ENCODE measurements at places on chromosomes 13 and 19. TPM values are rescaled to one million over a fixed set of nuclear protein-coding genes. Genes with fewer than 3 reads are reported as not detected.

DNA sequence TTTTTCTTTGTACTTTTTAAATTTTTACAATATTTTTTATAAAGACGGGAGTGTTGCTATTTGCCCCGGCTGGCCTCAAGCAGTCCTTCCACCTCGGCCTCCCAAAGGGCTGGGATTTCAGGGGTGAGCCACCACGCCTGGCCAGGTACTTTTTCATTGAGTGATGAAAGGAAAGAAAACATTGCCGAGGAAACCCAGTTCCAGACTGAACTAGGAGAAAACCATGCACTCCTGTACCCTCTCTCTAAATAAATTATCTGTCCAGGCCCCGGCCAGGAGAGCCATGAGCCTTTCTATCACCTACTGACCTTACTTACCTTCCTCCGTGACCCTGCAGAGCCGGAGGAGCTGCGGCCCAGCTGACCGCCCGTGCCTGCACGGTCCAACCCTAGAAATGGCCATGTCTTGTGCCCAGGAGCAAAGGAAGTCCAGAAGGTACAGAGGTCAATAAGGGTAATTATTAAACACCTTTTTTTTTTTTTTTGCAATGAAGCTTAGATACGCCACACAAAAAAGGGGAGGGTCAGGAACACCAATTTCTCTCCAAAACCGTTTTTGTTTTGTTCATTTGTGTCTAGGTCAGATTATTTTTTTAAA is at the start of gene SLC7A9:
TSS of gene SLC7A9 (minus strand) at position 399 of the 597 bp plus-strand sequence. CDS start 1,233 bp downstream, outside the sequence.
- peak; percentile 66 for DNase-seq

GRCh38 chr19:6739883-6740588 is 556 bp downstream of the TRIP10 start:
- DNase-seq: peak; percentile 47

Gene RFXAP
- 8.7 TPM for total RNA-seq

Gene CAPN12
- total RNA-seq: 8.8 TPM

DNA sequence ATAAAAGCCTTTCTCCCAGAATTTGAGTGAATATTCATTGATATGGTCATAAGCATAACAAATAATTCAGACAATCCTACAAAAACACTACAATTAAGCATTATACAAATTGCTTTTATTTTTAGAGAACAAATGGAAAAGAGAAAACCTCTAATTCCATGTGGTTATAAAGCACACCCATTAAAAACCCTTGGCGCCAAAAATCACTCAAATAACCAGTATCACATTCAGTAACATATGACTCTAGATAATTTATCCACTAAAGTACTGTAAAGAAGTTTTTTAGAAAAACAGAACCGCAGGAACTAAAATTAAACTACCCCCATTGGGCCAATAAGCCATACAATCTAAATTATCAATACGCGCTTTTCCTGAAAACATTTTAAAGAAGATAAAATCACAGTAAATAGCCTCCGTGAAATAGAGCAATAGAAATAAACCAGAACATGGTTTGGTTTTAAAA is 569 bp downstream of the LCP1 start:
- no peak for DNase-seq

- DNase-seq: no peak
Measured at GRCh38 chr19:13506471-13506820, at the start of gene CACNA1A. CACNA1A (minus strand) TSS chr19:13506479; CDS start chr19:13506224, 255 bp downstream.
